ENCODE measurements at places on chromosomes 3 and 15.

DNA sequence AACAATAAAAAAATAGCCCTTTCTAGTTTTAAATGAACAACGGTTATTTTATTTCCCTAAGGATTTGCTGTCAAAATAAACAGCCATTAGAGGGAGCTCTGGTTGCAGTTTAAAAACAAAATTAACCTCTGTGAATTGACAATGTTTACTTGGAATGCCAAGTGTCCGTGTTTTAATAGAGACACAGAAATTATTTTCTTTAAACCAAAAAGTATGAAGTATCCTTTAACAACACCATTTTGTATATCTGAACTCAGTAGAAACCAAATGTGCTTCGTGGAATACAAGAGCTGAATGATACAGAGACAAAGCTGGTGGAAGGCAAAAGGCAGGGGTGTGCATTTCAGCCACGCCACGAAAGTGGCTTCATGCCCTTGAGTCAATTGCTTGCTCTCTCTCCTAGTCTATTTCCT, 74.4 kb downstream of the MOBP start:
- DNase-seq, result no peak

- DNase-seq, result no peak
Observed at GRCh38 chr3:177346878-177347277, 149.6 kb upstream of the TBL1XR1 start.

DNA sequence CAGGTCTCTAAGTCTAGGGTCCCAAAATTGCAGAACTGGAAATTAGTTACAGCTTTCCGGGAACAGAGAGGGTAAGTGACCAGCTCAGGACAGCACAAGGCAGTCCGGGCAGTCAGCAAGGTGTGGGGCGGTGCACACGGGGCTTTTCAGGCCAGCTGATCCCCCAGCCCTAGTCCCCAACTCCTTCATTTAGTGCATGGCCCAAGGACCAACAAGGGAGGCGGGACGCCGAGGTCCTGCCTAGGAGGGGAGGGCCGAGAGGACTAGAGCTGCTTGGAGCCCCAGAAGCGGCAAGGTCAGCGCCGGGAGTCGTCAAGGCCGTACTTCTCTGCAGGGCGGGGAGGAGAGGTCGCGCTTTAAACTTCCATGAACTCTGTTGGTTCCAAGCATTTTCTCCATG, 2.0 kb upstream of the PDE8A start:
- no peak for DNase-seq

DNA sequence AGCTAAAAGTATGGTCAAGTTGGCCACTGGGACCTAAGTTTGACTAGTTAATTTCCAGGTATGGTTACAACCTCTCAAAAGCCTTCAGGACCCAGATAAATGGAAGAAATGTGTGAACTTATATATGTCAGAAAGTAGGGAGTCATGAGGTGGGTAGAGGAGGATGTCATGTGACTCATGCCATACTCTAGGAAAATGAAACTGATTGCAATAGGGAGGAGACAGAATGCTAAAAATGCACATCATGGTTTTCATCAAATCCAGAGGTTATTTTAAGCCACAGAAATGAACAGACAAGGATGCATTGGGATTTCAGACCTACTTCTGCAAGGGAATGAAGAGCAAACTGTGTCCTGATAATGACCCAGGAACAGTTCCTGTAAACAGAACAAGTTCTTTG, 310.0 kb downstream of the EDEM1 start:
- DNase-seq, result no peak

- DNase-seq, result no peak
Observed at GRCh38 chr15:81786776-81787175, 259.0 kb downstream of the MEX3B start.

GRCh38 chr3:55564726-55565125, 77.6 kb upstream of the WNT5A start:
- no peak for DNase-seq

GRCh38 chr15:91521548-91521947, 332.0 kb upstream of the SLCO3A1 start:
- no peak for DNase-seq

DNA sequence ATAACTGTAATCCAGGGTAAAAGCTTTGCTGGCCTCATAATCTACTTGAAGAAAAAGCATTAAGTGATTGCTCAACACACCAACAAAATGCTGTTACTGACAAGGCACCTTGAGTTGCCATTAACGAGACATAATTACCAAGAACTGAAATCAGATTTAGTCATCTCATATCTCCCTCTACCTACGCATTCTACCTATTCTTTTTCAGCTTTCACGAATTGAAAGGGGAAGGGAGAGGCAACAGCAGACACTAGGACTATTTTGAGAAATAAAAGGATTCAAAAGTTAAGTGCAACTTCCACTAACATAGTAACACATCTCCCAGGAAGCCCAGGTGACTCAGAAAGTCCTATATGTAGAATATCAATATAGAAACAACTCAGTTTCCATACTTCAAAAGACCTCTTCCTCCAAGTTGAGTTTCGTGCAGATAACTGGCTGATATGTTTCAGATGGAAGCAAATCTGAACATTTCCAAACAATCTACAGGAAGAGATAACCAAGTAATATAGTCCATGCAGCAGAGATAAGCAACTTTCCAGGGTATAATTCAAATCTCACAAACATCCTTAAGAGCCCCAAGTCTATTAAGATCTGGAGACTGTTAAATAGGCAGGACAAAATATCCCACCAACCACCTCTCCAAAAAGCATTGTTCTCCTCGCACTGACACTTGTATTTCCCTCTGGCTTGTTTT, 1.9 kb downstream of the OSBPL10 start:
- no peak for DNase-seq

GRCh38 chr3:139447486-139447885, 28.8 kb downstream of the RBP2 start:
- no peak for DNase-seq
